ENCODE measurements at places on chromosomes 7 and 10.

- no peak for DNase-seq
Measured at GRCh38 chr7:103686763-103687162, 240.8 kb upstream of the SLC26A5 start.

GRCh38 chr7:151795168-151795811 lies 81.6 kb downstream of the PRKAG2 start:
- no peak for DNase-seq

- no peak for DNase-seq
Measured at GRCh38 chr7:141739250-141739649, 1.1 kb downstream of the SSBP1 start.

DNA sequence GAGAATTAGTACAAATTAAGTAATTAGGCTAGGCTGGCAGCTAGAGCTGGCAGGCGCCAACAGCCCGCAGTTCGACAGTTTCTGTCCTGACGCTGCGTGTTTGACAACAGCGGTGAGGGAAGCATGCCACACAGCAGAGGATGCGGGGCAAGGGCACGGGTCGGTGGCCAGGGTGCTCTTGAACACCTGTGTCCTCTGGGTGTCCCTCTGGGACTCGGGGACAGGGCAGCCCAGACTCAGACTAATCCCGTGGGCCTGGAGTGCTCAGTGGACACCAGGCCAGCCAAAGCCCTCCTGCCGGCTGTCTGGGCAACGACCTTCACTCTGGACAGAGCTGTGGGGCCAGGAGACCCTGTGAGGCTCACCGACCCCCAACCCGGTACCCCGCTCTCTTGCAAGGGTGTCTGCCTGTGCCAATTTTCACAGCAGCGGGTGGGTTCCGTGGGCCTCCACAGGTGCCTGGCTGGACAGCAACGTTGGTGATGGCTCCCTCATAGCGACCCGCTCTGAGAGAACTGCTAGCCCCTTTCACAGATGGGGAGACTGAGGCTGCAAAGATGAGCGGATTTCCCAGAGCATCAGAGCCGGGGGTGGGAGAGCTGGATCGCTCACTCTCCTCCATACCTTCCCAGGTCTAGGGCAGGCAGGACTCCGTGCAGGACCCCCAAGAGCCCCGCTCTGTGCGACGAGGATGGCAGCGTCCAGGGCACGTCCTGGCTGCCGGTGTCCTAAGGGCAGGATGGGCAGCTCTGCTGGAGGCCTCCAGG lies 48.5 kb downstream of the FOXL3 start:
- DNase-seq: no peak

GRCh38 chr7:2151801-2152612 lies 80.7 kb downstream of the MAD1L1 start:
- DNase-seq: no peak

- no peak for DNase-seq
Measured at GRCh38 chr7:42934291-42934690, 2.1 kb downstream of the MRPL32 start.

- DNase-seq: no peak
Measured at GRCh38 chr10:110254467-110254866, 47.1 kb downstream of the MXI1 start.

DNA sequence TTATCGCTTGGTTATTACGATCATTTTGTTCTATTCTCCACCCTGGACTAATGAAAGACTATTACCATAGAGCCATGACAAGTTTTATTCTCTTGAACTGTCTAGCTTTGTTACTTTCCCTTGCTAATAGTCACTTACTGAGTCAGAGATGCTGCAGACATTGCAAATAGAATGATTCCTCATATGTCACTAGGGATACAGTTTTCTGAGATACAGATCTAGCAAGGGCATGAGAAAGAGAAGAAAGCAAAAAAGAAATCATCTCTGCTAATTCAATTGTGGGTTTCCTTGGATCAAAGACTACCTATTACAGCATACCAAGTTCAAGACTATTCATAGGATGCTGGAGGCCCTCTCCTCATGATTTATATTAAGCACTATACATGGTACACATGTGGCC lies 204.3 kb downstream of the MBL2 start:
- DNase-seq: no peak

GRCh38 chr10:86583983-86584382 lies 62.4 kb upstream of the WAPL start:
- DNase-seq: peak; percentile 48

DNA sequence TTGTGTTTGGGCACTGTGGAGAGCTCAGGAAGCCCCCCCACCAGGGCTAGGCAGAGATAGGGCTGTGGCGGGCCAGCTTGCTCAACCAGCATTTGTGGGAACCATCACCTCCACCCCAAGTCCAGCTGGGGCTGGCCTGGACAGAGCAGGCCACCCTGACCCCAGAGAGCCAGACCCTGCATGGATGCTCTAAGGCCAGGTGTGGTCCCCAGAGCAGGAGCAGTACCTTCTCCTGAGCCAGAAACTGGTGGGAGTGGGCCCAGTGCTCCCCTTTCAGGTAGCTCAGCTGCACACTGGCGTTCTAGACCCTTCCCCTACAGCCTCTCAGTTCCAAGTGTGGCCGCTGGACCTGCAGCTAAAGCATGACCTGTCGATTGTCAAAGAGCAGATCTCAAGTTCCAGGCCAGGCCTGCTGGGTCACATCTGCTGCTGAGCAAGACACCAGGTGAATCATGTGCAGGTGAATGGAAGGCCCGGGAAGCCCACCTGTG lies 57.2 kb downstream of the RASGEF1A start:
- DNase-seq: no peak
